ENCODE measurements at places on chromosomes 5 and 9.

DNA sequence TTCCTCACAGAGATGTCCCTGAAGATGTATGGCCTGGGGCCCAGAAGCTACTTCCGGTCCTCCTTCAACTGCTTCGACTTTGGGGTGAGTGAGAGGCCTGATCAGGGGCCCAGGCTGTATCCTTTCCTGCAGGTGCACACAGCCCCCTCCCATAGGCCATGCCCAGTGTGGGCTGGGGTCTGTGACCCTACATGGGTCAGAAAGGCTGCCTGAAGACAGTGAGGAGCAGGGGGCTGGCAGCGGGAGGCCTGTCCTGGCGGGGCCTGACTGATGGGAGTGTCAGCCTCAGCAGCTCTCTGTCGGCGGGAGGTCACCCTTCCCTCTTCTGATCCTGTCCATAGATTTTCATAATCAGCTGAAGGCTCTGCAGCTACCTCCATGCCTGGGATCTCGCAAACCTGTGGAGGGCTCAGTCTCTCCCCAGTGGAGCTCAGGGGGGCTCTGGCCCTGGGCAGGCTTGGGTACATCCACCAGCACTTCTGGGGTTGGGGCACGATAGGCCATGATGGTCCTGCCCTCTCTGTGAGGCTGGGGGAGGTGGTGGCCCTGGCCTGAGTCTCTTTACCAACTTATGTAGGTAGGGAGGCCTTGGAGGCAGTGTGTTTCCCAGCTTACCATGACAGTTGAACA is 98.5 kb downstream of the CACNA1B start:
- no peak for DNase-seq

GRCh38 chr5:124176692-124177091 is 569.7 kb downstream of the ZNF608 start:
- no peak for DNase-seq

DNA sequence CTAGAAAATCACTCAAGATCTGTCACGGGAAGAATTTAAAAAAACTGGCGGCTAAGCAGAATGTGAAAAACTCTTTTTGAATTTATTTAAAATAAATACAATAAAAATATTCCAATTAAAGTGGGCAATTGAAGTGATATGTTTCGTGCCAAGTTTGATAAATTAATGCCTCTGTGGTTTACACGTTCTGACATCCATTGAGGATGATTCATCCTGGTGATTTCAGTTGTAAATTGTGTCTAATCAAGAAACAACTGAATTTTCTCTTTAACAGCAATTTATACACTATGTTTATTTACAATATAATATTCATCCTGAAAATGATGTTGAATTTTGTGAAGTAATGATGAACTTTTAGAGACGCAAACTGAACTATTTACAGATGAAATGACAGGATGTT is 21.0 kb upstream of the OSMR start:
- DNase-seq: no peak

DNA sequence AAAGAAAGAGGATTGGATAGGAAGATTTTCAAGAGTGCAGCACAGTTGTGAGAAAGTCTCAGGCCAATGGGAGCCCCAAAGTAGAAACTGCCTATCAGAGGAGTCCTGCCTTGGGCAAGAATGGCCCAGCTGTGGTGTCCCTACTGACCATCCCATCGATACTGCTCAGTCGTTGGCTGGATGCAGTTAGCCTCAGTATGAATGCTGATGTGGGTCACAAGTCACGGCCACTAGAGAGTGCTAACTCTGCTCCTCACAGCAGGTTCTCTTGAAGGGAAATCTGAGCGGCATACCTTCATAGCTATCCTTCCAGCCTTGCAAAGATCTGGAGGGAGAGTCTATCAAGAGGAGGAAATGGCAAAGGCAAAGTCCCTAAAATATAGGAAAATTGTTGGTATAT is 11.6 kb upstream of the CETN3 start:
- no peak for DNase-seq

DNA sequence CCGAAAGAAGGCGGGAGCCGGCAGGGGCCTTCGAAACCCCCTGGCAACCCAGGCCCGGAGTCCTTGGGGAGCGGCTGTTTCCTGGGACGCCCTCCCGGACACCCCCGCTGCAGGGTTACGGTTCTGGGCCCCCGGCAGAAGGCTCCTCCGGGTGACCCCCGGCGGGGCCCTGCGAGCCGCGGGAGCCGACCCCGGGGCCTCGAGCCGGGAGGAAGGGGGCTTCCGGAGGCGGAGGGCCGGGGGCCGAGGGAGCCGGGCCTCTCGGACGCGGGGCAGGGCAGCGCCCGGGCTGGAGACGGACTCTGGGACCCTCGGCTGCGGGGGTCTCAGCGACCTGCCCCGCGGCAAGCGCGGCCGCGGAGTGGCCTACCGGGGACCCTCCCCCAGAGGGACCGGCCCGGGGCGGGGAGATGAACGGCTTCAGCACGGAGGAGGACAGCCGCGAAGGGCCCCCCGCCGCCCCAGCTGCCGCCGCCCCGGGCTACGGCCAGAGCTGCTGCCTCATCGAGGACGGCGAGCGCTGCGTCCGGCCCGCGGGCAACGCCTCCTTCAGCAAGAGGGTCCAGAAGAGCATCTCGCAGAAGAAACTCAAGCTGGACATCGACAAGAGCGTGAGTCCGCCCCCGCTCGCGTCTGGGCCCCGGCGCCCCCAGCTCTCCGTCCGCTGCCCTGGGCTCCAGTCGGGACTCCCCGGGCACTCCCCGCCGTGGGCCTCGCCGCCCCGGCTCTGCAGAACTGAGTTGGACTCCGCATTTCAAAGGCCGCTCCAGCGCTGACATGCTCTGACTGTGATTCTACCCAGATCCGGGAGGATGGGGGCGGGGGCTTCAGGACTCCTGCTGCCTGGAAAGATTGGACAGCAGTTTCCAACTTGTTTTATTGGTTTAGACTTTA is 645 bp downstream of the SAP30L start:
- DNase-seq: peak; percentile 6

DNA sequence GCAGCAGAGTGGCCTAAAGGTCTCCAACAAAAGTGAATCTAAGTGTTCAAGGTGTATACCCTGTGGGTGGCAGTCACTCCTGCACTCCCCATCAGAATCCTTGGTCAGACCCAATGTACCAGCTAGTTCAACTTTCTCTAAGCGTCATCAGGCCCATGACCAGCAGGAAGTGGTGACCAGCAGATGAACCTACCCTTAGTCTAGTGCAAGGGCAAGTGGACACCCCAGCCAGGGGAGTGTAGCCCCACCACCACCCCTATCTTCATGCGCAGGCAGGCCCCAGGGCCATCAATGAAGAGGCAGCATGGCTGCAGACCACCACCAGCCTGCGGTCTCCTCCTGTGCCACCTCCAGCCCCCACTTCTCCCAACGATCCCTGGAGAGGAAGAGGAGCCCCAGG is 213.1 kb downstream of the AGTPBP1 start:
- no peak for DNase-seq

DNA sequence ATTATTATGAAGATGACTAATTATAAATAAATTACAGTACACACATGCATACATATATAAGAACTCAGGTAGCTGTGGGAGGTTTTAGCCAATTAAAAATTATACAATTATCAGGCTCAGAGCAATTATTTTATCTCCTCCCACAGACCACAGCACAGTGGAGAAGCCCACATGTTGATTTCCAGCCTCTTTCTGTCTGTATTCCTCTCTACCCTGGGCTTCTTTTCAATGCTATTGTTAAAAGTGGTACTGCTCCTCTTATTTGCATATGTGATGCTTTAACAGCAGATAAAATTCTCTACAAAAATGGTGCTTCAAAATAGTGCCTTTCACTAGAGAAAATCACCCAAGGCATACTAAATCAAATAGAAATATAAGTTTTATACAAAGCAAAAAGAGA is 218.7 kb downstream of the NFIB start:
- no peak for DNase-seq

Measured in activated CD8-positive, alpha-beta memory T cell treated with anti-CD3 and anti-CD28 coated beads for 48 hours (primary cell).